Cortex of kidney (tissue), 1 donor: ENCODE measurements at places on chromosomes 12 and 14.
A peak's percentile ranks its signal among the peaks of the same experiment; 100 is the strongest.

- DNase-seq = no peak
Measured at GRCh38 chr12:11787437-11787836, 138.0 kb downstream of the ETV6 start.

GRCh38 chr14:39432179-39432618, at the start of gene FBXO33:
TSS of gene FBXO33 (minus strand) at chr14:39432433. CDS start at chr14:39432162, 271 bp downstream.
- peak; percentile 57 for DNase-seq

DNA sequence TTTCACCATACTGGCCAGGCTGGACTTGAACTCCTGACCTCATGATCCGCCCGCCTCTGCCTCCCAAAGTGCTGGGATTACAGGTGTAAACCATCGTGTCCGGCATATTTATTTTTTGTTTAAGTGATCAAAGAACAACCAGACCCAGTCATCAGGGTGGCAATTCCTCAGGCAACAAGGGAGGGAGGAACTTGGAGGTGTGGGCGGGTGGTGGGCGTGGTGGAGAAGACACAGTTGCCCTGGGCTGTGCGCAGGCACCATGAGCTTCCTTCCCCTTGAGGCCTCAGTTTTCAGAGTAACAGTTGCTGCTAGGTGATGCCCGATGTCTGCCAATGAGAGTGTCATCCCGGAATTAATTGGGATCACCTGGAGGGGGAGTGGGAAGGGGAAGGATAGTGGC, 191.7 kb downstream of the ALG10 start:
- no peak for DNase-seq

GRCh38 chr12:47068539-47068938, 10.9 kb upstream of the PCED1B start:
- no peak for DNase-seq

DNA sequence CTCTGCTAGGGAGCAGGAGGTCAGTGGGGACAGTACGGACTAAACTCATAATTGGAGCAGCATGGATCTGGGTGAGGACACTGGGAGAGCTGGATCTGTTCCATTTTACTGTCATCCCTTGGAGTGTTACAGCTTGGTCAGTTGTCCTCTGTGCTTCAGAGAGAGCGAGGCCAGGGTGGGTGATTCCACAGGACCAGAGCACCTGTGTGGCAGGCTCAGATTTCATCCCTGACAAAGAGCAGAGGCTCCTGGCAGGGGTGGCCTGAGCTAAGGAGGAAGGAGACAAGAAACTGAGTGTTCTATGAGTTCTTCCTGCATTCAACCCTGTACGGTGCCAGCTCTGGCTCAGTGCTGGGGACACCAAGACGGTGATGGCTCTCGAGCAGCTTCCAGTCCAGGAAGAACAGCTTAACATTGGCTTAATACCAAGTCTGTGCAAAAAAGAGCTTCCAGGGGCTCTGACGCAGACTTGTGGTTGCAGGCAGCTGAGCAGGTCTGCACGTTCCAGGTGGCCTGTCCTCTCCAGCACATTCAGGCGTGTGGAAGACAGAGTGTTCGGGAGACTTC, 8.4 kb upstream of the PGF start:
- DNase-seq = no peak

DNA sequence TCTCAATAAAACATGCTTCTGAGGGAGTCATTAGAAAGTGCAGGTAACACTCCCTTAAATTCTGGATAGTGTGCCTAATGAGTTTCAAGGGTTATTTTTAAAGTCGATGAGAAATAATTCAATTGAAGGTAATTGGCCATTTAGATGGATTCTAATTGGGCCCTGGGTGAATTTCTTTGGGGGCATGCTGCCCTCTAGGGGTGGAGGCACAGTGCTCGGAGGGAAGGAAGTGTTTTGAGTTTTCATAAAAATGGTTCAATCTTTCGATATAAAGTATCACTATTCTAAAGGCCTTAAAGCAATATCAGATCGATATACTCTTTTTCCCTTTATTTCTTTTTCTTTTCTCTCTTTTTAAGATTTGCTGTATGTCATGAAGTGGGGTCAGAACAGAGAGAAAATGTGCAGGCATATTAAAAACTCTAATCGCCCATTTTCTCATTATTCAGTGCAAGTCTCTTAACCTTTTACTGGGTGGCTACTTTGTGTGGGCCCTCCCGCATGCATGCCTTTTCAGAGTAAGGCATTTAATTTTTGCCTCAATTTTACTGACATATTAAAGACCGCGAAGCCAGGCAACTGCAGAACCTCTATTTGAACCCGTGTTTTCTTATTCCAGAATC, 25.5 kb downstream of the NKX2-8 start:
- DNase-seq = no peak

- DNase-seq = no peak
Measured at GRCh38 chr12:12684375-12685106, 11.4 kb downstream of the GPR19 start.

DNA sequence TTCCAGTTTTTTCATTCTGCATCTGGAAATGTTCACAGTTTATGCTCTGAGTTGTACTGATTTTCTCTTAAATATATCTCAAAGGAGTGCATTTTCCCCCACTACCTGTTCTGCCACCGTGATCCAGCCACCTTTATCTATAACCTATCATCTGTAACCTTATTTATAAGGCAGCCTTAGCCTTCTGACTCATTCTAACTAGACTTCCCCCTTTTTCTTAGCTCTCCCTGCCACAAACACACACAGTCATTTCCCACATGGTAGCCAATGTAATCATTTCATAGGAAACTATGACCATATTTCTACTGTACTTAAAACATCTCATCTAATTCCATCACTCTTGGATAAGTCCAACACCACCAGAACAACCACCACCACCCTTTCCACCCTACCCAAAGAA, 10.8 kb upstream of the GYS2 start:
- no peak for DNase-seq

DNA sequence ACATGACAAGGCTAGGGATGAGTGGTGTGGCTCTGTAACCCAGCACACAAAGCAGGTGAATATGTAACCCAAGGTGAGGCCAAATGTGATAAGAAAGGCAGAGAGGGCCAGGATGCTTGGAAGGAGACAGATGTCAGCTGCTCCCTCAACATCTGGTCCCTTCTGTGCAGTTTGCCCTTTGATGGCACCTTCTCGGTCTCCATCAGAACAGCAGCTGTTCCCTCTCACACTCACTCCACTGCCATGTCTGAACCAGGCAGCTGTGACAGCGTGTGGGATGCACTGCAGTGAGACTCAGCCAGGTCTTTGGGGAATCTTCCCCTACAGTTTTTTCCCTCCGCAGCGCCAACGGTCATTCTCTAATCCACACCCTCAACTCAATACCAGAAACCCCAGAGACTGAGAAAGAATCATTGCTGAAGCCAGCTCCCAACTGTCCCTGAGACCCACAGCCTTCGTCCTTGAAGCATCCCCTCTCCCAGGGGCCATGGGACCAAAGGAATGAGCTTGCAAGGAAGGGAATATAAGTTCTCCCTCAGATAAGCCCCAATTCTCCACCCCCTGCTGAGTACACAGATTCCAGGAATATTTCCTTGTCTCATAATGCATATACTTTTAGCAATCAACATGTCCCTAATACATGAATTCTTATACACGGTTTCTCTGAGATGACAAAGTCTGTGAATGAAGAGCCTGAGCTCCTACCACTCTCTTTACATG, 230.0 kb downstream of the GLT1D1 start:
- DNase-seq = no peak

DNA sequence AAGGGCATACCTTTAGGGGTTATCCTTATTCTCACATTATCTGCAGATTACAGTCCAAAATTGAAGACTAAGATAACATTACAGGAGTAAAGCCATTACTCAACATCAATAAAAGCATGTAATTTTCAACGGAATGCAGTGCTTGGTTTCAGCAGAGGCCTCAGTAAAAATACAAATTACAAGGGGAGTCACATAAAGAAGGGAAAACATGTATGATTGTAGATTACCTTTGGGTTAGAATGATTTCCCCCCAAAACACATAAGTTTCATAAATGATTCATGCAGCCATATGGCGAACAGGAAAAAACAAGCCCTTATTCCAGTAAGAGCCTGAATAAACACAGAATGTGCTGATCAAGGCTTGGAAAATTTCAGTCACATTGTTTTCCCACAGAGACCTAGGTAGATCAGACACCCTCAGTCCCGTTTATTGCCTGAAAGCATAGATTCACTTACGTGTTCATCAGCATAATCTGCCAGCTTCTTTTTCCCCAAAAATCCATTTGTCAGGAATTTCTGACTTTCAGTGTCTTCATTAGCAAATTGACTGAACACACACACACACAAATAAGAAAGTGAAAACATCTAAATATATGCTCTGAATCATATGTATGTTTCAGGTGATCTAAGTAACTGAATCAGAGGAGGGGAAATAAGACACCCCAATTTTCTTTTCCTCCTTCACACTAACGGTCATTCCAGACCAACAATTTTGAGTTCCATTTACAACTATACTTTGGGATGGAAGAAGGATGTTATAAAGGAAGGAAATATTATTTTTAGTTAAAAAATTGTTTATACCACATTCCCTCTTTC, 37.5 kb downstream of the SLC38A4 start:
- no peak for DNase-seq

- DNase-seq = no peak
Measured at GRCh38 chr14:36869125-36869524, 207.5 kb downstream of the PAX9 start.

DNA sequence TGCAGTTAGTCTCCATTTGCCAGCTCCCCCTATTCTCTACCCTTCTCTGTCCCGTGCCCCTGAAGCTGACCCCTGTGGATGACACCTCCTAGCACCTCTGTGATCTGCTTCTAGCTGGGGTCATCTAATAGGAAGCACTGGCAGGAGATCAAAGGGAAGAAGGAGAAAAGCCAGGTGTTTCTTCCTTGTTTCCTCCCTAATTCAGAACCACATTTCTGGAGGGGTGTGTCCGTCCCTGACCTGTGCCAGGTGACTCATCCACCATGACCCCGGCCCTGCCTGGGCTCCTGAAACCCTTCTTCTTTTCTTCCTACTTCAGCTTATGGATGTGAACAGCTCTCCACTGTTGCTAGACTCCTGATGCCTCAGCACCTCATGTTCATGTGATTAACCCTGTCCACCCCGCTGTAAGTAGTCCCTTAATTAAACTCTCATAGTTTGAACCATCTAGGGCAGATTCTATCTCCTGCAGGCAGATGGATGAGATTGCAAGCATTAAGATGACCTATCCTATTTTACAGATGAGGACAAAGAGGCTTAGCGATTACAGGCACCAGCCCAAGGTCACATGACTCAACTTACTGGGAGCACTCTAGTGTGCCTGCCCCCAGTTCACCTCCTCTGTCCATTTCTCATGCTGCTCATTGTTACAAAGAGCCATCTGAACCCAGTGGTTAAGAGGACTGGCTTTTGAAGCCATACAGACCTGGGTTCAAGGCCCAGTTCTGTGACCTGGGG, 770.5 kb downstream of the MED13L start:
- DNase-seq = no peak

DNA sequence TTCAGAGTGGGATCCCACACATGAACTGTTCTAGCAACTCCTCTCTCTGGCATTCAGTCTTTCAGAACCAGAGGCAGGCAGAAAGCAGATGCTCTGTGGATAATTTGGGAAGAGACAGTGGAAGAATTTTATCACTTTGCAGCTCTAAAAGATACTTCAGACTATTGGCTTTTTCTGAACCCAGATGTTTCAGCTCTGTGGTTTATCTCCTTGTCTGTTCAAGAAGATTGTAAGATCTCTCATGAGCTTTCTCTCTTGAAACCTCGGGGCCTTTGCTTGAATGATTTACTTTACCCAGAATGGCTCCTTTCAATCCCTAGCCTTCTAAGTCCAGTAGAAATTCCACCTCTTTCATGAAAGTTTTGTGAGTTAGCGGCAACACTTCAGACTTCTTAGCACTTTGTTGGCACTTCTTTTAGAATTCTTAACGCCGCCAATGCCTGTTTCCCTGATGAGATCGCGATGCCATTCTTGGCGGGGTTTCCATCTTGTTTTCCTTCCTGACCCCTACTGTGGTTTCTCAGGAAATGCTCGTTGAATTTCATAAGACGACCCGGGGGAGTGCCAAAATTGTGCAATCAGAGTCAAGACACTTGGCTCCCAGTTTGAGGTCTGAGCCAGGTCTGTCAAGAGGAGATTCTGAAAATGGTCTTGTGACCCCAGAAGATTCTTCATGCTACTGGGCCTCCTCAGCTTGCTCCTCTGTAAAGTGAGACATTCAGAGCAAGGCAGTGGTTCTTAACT, 107.0 kb upstream of the PRICKLE1 start:
- no peak for DNase-seq

- DNase-seq = no peak
Measured at GRCh38 chr14:50569714-50570274, 9.8 kb downstream of the ATL1 start.

DNA sequence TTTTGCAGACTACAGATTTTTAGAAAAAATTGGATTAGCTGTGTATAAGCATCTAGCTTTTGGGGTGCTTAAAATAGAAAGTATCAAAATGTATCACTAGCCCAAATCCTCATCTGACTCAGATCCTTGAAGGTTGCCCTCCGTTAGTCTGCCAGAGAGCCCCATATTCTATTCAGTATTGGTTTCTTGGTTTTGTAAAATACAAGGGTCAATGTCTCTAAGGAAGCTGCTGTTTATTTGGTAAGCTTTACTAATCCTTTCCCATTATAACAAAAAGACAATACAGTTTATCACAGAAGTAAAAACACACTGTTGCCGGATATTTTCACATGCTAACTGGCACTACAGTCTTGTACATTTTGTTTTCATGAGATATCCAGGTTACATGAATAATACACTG, 92.8 kb upstream of the PTHLH start:
- no peak for DNase-seq

- DNase-seq = no peak
Measured at GRCh38 chr12:51318846-51319599, 5.0 kb downstream of the BIN2 start.

GRCh38 chr12:85358715-85359114, 78.7 kb downstream of the ALX1 start:
- no peak for DNase-seq

- no peak for DNase-seq
Measured at GRCh38 chr12:124441443-124442194, 125.8 kb downstream of the NCOR2 start.

DNA sequence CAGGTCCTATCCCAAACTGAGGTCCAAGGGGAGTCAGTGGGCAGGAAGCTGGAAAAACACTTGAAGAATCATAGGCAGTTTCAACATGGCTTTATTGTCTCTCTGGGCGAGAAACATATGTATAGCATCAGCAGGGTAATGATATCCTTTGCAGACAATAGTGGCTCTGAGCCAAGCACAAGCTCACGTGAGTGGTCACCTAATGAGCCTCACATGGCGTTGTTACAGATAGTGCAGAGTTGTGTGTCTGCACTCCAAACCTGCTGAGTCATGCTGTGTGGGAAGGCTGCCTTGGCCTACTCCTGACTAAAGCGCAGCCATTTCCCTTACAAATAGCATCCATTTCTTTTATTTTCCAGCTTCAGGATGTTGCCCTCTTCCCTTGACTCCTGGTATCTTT, 105.2 kb upstream of the SYT1 start:
- no peak for DNase-seq

DNA sequence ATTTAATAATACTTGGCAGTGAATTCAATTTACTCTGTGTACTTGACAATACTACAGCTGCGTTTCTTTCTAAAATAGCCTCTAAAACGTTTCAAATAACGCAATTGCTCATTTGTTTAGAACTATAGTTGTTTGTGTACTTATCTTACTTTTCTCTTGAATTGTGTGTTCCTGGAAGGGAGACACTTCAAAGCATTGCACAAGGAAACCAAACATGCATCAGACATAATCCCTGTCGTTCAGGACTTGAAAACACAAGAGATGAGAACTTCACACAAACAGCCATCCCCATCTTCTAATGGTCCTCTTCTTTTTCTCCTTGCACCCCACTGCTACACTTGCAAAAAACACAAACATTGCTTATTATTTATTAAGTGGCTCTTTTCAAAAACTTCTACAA, 38.5 kb downstream of the PTGER2 start:
- DNase-seq = no peak
